ENCODE measurements at places on chromosomes 5 and 9.

- DNase-seq: no peak
Observed at GRCh38 chr9:127204771-127205470, 59.7 kb upstream of the GARNL3 start.

- DNase-seq: no peak
Observed at GRCh38 chr5:56514245-56514644, 281.1 kb upstream of the ANKRD55 start.

GRCh38 chr9:83167126-83167525 lies 104.2 kb upstream of the RASEF start:
- no peak for DNase-seq

DNA sequence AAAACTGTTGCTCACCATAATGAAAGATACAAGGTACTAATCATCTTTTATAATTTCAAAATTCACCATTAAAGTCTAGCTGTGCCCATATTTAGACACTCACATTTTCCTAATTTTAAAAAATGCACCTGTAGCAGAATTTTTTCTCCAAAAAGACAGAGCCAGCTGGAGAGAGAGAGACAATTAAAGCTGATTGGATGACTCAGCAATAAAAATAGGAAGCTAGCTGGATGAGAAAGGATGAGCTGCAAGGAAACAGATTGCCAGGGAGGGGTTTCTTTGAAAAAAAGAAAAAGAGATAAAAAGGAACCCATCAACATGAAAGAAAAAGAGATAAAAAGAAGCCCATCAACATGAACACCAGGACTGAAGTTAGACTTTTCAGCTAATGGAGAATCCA lies 73.8 kb downstream of the HCN1 start:
- DNase-seq: no peak

GRCh38 chr5:33174383-33174782 lies 266.4 kb upstream of the TARS1 start:
- no peak for DNase-seq

- no peak for DNase-seq
Observed at GRCh38 chr9:111963995-111964394, 67.4 kb downstream of the UGCG start.

DNA sequence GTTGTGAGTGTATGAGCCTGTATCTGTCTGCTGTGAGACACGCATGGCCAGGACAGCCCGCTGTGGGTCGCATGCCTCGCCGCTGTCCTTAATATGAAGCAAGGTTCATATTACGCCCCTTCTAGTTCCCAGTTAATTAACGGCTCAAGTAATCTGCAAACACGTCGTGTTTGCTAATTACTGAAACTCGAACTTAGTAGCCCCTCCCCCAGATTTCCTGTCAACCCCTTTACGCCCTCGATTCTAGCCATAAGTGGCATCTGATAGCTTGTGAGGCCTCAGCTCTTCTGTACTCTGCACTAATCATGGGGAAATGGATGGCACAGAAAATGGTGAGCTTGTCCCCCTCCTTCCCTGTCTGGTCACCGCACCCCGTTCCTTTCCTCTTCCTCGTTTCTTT lies 116.9 kb upstream of the OTULINL start:
- no peak for DNase-seq

- no peak for DNase-seq
Observed at GRCh38 chr9:31615966-31616365, 768.5 kb upstream of the ACO1 start.

GRCh38 chr5:39992617-39993202 lies 567.9 kb upstream of the DAB2 start:
- no peak for DNase-seq

GRCh38 chr5:172598251-172599203 lies 42.5 kb upstream of the NEURL1B start:
- no peak for DNase-seq

Measured in CD4-positive, alpha-beta T cell treated with Interleukin-17A for 4 hours (primary cell).